Right renal cortex interstitium (tissue), 3 donors: ENCODE measurements at places on chromosomes 7 and 10.

- DNase-seq: no peak
Measured at GRCh38 chr10:101146392-101147251, 15.5 kb downstream of the TLX1 start.

DNA sequence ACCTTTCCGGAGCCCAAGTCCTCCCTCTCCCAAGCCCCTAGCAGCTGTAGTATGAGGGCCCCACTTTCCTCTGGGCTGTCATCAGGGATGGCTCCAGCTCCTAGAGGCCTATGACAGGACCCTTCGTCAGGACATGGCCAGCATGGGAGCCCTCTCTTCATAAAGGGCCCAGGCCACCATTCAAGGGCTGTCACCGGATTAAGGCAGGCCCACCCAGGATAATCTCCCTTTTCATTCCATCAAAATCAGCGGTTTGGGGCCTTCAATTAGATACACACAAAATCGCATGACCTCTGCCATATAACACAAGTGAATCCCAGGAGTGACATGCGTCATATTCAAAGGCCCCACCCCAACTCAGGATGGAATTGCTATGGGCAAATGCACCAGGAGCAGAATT, 12.2 kb upstream of the GDF10 start:
- DNase-seq: no peak

- no peak for DNase-seq
Measured at GRCh38 chr10:28684986-28685580, 7.8 kb downstream of the BAMBI start.

- no peak for DNase-seq
Measured at GRCh38 chr7:28280516-28280915, 99.9 kb upstream of the JAZF1 start.

DNA sequence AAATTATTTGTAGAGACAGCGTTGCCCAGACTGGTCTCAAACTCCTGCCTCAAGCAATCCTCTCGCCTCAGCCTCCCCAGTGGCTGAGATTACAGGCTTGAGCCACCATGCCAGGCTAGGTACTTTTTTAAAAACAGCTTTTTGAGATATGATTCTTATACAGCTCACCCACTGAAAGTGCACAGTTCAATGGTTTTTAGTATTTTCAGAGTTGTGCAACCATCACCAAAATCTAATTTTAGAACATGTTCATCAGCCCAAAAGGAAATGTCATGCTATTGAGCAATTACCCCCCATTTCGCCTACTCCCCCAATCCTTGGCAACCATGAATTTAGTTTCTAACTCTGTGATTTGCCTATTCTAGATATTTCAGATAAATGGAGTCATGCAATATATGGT, 73.7 kb downstream of the EVX1 start:
- DNase-seq: no peak

- no peak for DNase-seq
Measured at GRCh38 chr10:127186813-127187212, 9.6 kb downstream of the INSYN2A start.

GRCh38 chr10:12177642-12178041, 18.0 kb downstream of the NUDT5 start:
- no peak for DNase-seq

DNA sequence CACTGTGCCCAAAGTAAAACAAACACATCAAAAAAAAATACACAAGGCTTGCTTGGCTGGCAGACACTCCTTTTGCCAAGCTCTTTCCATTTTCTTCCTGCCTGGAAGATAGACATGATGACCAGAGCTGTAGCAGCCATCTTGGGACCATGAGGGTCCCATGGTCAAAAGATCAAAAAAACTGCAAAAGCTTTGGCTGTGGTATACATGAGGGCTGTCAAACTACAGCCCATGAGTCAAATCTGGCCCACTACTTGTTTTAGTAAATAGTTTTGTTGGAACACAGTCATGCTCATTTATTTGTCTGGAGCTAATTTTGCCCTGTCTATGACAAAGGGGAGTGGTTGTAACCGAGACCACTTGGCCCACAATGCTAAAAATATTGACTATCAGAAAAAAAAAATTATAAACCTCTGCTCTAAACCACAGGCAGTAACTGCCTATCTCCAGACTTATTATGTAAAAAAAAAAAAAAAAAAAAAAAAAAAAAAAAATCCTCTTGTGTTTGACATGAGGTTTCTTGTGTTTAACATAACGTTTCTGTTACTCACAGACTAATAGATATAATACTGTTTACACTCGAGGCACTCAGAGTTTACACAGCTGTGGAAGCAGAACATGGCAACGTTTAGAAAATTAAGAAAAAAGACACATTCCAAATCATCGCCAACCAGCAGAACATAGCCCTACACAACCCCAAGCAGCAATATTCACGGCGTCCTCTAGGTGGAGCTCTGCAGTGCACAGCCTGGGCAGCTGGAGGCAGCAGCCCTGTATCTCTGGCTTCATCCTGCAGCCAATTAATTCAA, 36.9 kb downstream of the ASB13 start:
- peak; percentile 52 for DNase-seq

DNA sequence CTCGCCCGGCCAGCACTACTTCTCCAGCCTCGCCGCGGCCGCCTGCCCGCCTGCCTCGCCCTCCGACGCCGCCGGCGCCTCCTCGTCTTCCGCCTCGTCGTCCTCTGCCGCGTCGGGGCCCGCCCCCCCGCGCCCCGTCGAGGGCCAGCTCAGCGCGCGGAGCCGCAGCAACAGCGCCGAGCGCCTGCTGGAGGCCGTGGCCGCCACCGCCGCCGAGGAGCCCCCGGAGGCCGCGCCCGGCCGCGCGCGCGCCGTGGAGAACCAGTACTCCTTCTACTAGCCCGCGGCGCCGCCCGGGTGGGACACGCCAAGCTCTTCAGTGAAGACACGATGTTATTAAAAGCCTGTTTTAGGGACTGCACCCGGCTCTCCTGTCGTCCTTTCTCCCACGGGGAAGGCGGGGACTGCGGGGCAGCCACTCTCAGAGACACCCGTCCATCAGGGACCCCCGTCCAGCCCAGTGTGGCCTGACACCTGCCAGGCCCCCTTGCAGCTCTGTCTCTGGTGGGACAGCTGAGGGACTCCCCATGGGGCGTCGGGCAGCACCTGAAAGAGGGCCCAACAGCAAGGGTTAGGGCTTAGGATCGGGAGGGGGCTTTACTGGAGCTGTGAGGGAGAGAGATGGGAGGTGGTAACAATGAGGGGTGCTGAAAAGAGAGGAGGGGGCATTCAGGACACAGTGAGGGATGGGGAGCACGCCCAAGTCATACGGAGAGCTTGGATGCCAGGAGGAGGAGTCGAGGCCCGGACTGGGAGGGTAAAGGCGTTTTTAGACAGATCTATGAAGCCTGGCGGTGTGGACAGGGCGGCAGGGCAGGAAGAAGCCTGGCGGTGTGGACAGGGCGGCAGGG, 34.7 kb downstream of the SPDYE6 start:
- no peak for DNase-seq

- no peak for DNase-seq
Measured at GRCh38 chr7:128021366-128021765, 9.9 kb downstream of the LRRC4 start.

DNA sequence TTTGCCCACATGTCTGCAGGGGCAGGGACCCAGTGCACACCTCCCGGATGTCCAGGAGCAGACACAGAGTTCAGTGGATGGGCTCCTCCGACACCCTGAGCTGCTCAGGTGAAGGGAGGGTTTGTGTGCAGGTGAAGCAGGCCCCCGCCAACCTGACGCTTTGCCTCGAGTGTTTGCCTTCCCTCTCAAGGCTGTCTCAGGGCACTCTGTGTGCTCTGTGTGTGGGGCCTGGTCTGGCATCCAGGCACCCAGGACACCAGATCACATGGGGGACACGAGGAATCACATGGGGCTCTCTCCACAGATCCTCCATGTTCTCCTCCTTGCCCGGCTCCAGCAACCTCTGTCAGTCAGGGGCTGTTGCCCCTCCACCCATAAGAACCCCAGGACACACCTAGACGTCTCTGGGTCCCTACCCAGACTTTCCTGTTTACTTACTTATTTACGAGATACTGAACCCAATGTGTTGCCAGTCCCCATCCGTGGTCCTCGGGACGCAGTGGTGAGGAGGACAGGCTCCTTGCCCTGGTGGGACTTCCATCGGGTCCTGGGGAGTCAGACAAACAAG, 99.5 kb downstream of the HTR5A start:
- no peak for DNase-seq

DNA sequence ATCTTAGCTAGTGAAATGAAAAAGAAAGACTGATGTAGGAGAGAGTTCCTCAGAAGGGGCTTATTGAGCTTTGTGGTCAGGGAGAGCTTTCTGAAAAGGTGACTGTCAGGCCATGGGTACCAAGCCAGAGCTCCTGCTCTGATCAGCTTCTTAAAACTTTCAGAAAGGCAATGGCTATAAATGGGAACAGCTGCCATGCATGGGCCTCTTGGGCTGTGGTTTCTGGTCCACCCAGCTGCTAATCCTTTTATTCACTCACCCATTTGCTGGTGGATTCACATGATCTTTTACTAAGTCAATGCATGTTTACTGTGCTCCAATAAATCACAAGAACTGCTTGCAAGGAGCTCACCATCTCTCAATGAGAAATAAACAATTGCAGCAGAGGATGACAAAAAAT, 60.1 kb upstream of the ZPBP start:
- no peak for DNase-seq
